Choroid plexus epithelial cell (primary cell): ENCODE measurements at places on chromosomes 5 and 9.
A peak's percentile ranks its signal among the peaks of the same experiment; 100 is the strongest.

DNA sequence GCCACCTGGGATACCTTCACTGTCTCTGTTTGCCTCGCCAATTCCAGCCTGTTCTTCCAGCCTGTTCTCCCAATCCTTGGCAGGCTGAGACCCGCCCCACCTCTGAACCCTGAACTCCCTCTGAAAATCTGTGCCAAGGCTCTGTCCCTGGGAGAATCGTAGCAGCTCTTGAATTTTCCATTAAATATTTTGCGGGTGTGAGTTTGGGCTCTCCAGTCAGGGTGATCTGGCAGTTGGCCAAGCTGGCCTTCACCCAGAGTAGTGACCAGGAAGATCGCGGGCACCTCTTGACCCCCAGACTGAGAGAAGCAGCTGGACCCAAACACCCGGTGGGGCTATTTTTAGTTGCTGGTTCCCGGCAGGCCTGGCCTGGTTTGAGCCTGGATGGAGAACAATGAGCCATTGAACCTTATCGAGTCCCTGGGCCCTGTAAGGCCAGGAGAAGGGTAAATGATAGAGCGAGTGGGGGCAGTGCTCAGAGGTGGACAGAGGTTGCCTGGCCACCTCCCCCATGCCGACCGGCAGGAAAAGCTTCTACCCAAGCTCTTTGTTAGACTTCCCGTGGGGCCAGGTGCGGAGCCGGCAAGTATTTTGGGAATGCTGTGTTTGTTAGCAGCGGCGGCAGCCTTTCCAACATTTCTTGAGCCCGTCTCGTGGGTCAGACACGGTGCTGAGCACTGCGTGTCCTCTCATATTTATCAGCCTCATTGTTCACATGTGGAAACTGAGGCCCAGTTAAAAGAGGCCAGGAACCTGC lies 146.2 kb downstream of the RGS3 start:
- peak; percentile 65 for DNase-seq

DNA sequence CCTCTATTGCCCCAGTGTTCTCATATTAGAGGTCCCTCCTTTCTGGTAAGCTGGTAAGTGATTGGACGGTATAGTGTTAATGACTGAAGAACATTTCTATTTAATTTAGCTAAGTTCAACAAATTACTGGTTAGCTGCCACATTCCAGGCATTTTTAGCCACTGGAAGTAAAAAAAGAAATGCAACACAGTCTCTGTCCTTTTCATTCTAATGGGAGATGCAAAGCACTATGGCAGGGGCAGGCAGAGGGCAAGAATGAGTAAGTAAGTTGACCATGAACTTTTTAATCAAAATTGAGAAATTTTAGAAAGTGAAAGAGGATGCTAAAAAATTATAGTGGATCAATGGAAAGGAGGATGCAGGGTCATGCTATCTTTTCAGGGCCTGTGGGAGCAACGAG lies 137.4 kb downstream of the GPBP1 start:
- peak; percentile 53 for DNase-seq

GRCh38 chr5:38290028-38290653 lies 31.8 kb downstream of the EGFLAM start:
- no peak for DNase-seq

DNA sequence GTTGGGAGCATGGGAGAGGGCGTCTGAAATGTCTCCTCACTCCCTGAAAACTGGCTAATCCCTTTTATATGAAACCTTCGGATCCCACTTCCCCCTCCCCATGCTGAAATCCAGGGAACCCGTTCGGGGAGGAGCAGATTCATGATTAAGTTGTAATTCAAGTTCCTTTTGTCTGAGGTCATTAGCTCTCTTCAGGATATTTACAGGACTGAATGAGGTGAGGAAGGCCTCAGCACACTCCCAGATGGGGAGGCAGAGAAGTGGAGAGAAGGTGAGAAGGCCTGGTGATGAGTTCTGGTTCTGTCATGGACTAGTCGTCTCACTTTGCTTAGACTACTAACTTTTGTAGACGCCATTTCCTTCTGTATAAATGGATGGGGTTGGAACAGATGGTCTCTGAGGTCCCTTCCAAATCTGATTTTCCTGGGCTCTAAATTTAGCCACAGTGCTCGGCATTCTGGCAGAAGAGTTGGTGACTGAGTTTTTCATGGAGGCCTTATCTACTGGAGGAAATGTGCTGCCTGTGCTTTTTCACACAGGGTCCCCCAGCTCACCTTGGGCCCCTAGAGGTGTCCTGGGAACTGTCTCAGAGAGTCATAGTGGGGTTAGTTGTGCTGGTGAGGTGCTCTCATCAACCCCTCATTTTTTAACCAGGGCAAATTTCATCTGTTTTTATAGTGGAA lies 62.3 kb downstream of the PRDM6 start:
- DNase-seq: no peak
